Bone marrow (tissue), 2 donors: ENCODE measurements at places on chromosomes 4 and X.

DNA sequence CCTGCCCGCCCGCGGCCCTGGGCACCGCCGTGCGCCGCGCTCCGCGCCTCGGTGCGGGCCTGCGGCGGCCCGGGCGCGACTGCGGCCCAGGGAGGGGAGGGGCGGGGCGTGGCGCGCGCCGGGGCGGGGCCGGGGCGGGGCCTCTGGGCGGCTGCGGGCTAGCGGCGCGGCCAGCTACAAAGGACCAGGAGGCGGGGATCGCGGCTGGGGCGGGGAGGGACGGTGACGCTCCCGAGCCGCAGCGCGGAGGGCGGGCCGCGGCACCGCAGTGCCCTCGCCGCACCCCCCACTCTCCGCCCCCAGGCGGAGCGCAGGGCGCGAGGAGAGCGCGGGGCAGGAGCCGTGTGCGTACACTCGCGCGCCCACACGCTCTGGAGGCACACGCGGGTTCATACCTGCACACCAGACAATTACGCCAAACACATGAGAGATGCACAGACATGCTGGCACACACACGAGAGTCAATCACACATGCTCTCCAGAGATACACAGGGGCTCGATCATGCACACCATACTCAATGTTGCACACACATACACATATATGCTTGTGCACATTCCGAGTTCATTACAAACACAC is at the start of gene CRMP1:
Gene CRMP1, minus strand, starts transcription at position 83 of the 577 bp plus-strand sequence. CDS start 117 bp downstream, outside the sequence.
- DNase-seq: no peak

DNA sequence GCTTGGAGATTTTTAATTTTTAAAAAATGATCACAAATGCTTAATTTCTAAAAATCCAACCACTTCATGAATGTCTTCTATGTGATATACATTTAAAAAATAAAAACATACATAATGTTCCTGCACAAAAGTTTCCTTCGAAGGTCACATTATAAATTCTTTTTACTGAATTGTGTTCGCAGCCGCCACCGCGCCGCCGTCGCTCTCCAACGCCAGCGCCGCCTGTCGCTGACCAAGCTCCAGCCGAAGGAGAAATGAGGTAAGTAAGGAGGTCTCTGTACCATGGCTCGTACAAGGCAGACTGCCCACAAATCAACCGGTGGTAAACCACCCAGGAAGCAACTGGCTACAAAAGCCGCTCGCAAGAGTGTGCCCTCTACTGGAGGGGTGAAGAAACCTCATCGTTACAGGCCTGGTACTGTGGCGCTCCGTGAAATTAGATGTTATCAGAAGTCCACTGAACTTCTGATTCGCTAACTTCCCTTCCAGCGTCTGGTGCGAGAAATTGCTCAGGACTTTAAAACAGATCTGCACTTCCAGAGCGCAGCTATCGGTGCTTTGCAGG is 48.8 kb upstream of the NEUROG2 start:
- no peak for DNase-seq

DNA sequence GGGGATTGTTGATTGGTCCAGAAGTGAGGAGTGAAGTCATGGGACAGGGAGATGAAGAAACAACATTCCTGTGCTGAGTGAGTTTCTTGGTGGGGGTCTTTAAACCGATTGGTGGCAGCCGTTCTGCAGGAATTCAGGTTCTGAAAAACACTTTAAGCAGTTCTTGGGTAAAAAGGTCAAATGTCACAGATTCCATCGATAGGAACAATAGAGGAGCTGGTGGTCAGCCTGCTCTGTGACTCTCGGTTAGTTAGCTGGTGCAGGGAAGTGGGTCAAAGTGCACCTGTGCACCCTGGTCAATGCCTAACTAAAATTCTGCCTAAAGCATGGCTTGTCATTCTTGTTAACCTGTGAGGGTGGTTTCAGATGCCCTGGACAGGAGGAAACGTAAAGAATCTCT is 34.6 kb upstream of the MGST2 start:
- no peak for DNase-seq

- no peak for DNase-seq
These were observed 502.3 kb upstream of the DIAPH2 start for GRCh38 chrX:96182366-96182765.

DNA sequence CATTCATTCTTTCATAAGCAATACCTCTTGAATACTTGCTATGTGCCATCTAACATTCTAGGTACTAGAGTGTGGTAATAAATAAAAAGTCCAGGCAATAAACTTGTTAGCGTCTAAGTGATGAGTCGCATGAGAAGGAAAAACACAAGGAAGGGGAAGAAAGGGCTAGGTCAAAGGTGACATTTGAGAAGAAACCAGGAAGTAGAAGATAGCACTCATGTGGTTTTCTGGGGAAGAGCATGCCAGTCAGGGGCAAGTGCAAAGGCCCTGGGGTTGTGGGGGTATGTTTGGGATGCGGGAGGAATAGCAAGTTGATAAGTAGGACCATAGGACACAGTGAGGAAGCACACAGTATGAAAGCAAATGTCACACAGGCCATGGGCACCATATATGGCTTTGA is 157.0 kb downstream of the TSPAN5 start:
- DNase-seq: no peak

GRCh38 chr4:12421364-12421763 is 992.7 kb upstream of the HS3ST1 start:
- DNase-seq: no peak

DNA sequence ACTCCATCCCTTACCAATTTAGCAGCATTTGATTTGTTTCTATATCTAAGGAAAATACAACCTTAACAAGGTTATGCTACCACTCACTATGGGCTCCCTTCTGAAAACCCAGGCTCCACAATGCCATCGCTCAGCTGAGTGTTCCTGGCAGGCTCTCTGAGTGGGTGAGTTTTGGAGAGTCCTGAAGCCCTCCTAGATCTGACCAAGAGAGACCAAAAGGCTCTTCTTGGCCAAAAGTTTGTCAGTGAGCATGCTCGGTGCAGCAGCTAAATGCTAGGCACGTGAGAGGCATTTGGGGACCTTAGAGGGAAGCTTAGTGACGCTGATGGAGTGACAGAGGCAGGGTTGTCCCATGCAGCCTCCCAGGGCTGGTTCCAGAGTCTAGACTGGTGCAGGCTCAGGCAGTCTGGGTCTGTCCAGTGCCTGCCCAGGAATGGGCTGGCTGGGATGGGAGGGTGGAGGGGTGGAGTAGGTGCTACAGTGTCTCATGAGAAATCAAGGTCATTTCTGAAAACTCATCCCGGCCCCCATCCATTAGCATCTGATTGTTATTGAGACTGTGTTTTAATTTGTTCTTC is 346.8 kb downstream of the NR3C2 start:
- DNase-seq: no peak

DNA sequence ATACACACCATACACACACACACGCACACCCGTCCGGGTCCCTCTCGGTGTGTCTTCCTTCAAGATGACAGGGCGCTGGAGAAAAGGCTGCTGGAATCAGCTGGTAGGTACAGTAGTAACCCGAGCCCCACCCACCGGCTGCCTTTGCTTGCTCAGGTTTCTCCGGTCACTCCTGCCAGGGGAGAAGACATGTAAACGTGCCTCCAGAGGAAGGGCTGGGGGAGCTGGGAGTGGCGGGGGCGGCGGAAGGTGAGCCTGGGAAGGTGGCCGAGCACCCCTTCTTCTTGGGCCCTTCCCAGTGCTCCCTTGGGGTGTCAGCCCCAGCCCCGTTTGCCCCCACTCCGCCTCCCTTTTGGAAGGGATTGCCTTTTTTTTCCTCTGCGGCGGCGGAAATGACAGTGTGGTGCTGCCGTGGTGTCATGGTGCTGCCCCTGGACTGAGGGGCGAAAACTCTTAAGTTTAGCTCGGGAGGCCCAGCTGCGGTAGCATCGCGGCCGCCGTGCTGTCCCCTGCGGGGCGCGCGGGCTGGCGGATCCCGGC is at the start of gene MID2:
Gene MID2, plus strand, starts transcription at position 169 of the 540 bp plus-strand sequence. CDS start 561 bp downstream, outside the sequence.
- no peak for DNase-seq

GRCh38 chrX:63652086-63652765 is 132.8 kb downstream of the ARHGEF9 start:
- DNase-seq: no peak

DNA sequence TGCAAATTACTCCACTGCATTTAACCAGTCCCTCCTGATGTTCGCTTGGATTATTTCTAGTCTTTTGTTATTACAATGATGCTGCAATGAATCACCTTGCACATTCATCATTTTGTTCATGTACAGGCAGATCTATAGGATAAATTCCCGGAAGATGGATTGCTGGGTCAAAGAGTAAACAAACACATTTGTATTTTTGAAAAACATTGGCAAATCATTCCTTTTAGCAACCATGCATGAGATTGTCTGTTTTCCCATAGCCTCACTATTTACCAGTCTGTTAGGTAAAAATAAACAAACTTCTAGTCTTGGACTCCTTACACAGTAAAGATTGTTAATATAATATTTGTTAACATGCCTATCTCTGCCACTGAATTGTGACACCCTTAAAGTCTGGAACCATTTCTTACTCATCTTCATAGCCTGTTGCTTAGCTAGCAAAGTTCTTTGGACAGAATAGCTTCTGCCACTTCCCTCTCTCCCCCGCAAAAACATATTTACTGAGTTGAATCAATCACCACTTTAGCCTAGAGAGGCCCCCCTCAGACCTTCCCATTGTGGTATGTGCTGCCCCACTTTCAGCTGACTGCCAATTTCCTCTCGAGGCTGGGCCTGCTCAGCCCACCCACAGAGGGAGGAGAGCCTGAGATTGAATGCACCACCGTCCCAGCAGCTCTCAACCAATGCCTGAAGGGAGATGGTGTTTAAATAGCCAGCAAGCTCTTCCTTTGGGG is 108.4 kb upstream of the ATXN3L start:
- peak; percentile 67 for DNase-seq

DNA sequence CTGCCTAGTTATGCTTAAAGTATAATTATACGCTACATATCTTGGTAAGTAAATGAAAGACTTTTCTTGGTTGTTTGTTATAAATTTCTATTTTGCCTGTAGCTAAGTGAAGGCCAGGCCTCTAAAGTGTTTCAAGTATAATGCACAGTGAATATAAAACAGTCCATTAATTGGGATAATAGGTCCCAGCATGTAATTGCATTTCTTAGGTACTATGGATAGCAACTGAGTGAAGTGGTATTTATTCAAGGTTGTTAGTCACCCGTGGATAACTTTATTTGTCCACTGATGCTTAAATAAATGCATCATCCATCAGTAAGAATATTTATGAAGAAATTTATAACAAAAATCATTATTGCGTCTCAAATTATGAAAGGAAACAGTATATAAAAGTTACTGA is 59.1 kb downstream of the TEX13C start:
- DNase-seq: no peak

DNA sequence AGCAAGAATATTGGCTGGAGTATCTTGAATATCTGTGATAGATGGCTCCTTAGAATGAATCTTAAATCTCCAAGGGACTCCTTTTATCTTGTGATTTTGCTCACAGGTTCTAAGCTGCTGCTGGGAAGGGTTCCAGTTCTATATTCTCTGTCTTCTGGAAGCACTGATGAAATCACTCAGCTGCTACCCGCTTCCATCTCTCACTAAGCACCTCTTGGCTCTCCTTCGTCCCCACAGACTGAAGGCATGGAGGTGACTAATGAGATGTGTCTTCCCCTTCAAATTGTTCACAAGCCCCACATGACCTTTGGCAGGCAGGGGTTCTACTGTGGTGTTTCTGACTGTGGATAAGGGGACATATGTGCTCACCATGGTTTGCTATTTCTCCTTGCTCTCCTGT is 75.9 kb downstream of the C4orf51 start:
- no peak for DNase-seq

DNA sequence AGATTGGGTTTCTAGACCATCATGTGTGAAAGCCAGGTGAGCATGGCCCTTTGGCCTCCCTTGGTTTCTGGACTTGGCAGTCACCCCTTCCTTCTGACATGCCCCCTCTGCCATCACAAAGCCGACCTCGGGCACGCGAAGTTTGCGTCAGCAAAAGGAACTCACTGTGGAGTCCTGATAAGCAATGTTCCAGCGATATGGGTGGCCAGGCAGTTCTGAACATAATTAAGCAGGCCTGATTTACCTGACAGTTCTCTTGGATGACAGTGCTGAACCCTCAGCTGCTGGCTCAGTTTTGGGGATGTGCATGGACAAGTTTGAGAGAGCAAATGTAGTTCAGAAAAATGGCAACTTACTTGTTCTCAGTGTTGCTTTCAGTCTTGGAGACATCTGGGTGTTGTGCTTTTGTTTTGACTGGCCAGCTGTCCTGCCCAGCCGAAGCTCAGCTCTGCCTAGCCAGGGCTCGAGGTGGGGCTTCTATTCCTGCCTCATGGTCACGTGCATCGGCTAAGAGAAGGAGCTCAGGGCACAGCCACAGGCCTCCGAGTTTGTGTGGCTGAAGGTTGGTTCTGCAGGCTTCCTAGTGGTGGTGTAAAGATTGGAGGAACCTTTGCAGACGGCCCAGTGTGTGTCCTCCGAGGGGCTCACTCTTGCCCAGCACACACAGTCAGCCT is 78.3 kb downstream of the CLDN34 start:
- no peak for DNase-seq

DNA sequence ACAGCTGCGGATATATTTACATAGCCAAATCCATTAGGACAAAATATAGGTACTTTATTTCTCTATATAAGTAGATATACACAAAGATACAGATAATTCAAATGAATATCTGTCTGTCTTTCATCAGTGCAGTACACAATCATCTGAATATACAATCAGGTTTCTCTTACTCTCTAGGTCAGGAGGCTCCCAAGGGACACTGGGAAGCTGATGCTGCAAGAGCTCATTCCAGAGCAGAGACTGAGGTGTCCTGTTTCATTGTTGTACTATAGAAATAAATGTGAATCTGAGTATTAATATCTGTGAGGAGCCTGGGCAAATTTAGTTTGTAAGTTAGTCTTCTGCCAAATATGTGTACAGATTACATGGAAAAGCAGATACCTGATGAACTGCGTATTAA is 4.2 kb downstream of the TLL1 start:
- DNase-seq: no peak

DNA sequence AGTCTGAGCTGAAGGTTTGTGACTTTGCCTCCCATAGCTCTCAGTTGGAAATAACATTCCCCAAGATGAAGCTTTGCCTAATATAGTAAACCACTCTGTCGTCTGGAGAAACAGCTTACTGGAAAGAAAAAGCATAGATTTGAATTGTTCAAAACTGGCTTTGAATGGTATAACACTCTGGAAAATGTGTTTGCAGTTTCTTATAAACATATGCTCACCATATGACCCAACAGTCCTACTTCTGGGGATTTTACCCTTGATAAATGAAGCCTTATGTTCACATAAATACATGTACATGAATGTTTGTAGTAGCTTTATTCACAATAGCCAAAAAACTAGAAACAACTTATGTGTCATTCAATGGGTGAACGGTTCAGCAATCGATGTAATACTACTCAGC is 10.2 kb downstream of the VEGFD start:
- no peak for DNase-seq

GRCh38 chr4:53233114-53233795 is 132.6 kb downstream of the SCFD2 start:
- DNase-seq: no peak
